CD4-positive, alpha-beta memory T cell (primary cell): ENCODE measurements at places on chromosomes 7 and 10.

DNA sequence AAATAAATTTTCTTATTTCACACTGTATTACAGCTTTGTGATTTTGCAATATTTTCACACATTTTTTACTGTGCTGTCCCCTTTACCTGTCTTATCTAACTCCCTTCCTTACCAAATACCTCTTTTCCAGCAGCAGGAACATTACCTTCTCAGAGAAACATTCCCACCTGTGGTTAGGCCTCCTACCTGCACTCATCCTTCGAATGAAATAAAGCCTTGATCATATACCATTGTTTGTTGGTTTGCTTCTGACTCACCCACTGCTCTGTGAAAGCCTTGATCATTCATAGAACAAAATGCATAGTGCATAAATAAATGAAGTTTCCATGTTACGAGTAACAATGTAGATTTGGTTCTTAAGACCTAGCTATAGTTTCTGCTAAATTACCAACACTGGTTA is 256.3 kb downstream of the ARL4A start:
- no peak overlapping the region for H3K4me3 ChIP-seq
- DNase-seq, result no peak
- H3K27me3 ChIP-seq, result no peaks in the 10 kb centered on the region
- no peaks in the 10 kb centered on the region for H3K36me3 ChIP-seq

- no peaks in the 10 kb centered on the region for H3K4me1 ChIP-seq
- H3K36me3 ChIP-seq, result no peaks in the 10 kb centered on the region
- H3K27me3 ChIP-seq, result no peaks in the 10 kb centered on the region
- H3K4me3 ChIP-seq, result no peak overlapping the region
- no peak overlapping the region for H3K27ac ChIP-seq
- DNase-seq, result no peak
Observed at GRCh38 chr10:32077896-32078485, 21.8 kb upstream of the KIF5B start.

DNA sequence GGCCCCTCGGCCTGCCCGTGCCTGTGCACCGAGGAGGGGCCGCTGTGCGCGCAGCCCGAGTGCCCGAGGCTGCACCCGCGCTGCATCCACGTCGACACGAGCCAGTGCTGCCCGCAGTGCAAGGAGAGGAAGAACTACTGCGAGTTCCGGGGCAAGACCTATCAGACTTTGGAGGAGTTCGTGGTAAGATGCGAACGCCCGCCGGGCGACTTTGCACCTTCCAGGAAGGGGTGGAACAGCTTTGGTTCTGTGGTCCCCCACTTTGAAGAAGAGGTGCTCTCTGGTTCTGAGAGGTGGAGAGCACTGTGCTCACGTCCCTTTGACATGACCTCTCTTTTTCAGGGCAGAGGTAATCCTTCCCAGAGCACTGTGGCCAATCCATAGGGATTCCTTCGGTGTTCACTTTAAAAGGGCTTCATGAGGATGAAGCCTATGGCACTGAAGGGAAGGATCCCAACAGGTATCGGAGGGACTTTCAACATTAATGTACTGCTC is 2.6 kb downstream of the VWC2 start:
- no peaks in the 10 kb centered on the region for H3K4me1 ChIP-seq
- no peaks in the 10 kb centered on the region for H3K36me3 ChIP-seq
- H3K27me3 ChIP-seq, result no peaks in the 10 kb centered on the region
- H3K4me3 ChIP-seq, result no peak overlapping the region
- no peak overlapping the region for H3K27ac ChIP-seq

DNA sequence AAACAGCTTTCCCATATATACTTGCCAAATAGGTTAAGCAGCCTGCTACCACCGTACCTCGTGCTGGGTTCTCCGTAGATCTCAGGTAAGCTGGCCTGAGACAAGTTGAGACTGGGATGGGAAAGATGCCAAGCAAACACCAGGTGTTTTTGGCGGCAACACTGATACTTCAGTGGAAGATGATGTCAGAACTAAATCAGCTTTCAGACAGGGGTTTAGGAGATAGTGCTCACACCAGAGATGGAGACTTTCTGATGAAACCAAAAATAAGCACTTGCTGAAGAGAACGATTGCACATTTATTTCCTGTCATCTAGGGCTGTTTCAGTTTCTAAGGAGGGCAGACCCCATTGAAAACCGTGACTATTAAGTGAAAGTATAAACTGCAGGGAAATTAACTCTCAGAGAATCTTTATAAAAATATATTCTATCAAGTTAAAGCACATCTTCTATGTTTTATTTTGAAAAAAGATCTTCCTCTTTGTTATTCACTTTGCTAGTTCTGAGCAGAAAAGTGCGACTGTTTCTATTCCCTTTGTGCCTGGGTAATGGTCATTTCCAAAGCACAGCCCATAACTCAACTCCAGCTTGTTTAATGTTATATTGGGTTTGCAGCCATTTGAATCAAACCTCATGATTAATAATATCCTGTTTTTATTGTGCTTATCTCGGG is 149.9 kb downstream of the CPED1 start:
- no peaks in the 10 kb centered on the region for H3K36me3 ChIP-seq
- DNase-seq, result no peak
- H3K27me3 ChIP-seq, result no peaks in the 10 kb centered on the region
- no peak overlapping the region for H3K27ac ChIP-seq

DNA sequence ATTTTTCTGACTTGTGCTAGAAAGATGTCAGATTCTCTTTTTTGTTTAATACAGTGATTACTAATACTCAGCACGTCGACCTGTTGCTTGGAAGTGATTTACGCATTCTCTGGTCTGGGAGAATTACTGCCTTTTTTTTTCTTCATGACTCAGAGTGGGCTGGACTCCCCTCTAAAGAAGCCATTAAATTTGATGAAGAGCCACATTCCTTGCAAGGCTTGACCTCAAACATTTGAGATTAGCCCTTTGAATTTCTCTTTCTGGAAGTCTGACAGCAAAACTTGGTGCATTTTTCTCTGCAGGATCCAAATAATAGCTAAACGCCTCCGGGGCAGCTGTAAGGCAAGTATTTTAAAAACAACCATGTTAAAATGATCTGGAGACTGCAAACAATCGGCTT is 171.6 kb downstream of the GALNT17 start:
- H3K27ac ChIP-seq, result no peak overlapping the region
- H3K36me3 ChIP-seq, result no peaks in the 10 kb centered on the region
- no peaks in the 10 kb centered on the region for H3K4me1 ChIP-seq
- no peak overlapping the region for H3K4me3 ChIP-seq
- no peaks in the 10 kb centered on the region for H3K27me3 ChIP-seq

DNA sequence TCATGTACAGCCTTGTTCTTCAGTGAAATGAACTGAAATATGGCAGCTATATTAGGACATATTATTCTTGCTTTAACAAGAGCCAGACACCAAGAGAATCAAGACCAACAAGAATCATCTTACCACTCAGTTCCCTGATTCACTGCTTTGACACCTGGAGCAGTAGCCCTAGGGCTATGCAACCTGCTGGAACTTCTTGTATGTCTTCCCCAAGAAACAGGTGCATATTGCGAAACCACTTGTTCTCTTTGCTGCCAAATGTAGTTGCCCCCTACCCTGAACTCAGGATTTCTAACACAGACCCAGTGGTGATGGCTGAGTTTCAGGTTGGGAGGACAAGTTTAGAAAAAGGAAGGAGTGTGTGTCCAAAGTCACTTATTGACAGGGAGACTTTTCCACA is 46.1 kb downstream of the WIPF3 start:
- no peak overlapping the region for H3K4me3 ChIP-seq
- DNase-seq, result no peak
- no peaks in the 10 kb centered on the region for H3K27me3 ChIP-seq
- H3K27ac ChIP-seq, result no peak overlapping the region

GRCh38 chr10:124106241-124106879 is 13.0 kb upstream of the CHST15 start:
- no peak overlapping the region for H3K4me3 ChIP-seq
- H3K27ac ChIP-seq, result no peak overlapping the region
- H3K27me3 ChIP-seq, result no peaks in the 10 kb centered on the region
- DNase-seq, result no peak

DNA sequence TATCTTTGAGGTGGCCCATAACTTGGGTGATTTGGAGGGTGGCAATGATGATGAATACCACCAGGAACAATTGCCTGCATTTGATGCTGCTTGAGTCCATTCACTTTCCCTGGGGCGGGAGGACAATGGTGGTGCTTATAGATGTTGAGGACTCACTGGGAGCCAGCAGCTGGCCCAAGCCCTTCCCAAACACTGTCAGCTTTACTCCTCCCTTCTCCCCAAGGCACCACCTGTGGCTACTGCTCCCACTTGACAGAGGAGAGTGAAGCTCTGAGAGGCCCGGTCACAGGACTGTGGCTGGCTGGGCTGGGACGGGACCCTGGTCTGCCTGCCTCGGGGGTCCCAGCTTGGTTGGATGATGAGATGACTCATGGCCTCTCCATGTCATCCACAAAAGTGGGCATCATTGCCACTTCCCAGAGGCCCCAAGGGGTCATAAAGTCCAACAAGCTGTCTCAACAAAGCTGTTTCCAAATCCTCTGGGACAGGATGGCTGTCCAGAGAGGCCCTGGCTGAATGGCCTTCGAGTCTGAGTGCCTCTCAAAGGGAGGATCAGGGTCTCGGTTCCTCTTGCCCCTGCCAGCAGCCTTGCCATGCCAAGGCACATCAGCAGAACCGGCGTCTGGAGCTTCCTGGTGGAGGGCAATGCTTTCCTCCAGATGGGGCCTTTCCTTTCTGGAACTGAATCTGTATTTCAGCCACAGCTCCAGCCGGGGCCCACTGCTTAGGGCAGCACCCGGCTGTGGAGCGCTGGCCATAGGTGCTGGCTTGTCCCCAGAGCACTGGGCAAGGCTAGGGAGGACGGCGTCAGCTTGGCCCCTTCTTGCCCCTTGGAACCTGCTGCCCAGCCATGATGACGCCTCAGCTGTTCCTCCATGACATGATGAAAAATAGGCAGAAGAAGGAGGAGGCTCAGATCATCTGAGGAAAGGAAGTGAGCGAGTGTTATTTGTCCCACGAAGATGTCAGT is 47.0 kb upstream of the PLEKHA1 start:
- no peak for DNase-seq
- no peaks in the 10 kb centered on the region for H3K4me1 ChIP-seq
- H3K27ac ChIP-seq, result no peak overlapping the region
- H3K27me3 ChIP-seq, result no peaks in the 10 kb centered on the region
- no peak overlapping the region for H3K4me3 ChIP-seq
- no peaks in the 10 kb centered on the region for H3K36me3 ChIP-seq

DNA sequence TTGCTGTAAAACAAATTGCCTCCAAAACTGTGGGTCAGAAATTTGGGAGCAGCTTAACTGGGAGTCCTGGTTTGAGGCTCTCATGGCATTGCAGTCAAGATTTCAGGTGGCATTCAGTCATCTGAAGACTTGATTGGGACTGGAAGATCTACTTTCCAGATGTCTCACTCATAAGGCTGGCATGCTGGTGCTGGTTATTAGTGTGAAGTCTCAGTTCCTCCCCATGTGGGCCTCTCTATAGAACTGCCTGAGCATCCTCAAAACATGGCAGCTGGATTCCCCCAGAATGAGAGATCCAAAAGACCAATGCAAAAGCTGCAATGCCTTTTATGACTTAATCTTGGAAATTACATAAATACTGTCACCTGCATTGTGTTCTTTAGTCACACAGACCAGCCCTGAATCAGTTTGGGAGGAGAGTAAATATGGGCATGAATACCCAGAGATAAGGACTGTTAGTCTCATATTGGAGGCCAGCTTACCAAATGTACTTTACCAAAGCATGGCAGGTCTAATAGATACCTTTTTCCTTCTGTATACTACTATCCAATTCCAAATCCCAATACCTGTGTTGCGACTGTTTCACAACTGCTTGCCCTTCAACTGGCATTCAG is 6.5 kb upstream of the HERPUD2 start:
- no peaks in the 10 kb centered on the region for H3K27me3 ChIP-seq
- H3K27ac ChIP-seq, result no peak overlapping the region

- no peak overlapping the region for H3K27ac ChIP-seq
- no peaks in the 10 kb centered on the region for H3K27me3 ChIP-seq
- H3K4me3 ChIP-seq, result no peak overlapping the region
- H3K36me3 ChIP-seq, result no peaks in the 10 kb centered on the region
- H3K4me1 ChIP-seq, result peaks cover 15% of the 10 kb centered on the region
Observed at GRCh38 chr10:110774069-110775019, 97.4 kb upstream of the PDCD4 start.

- no peaks in the 10 kb centered on the region for H3K36me3 ChIP-seq
- H3K4me3 ChIP-seq, result no peak overlapping the region
- no peaks in the 10 kb centered on the region for H3K27me3 ChIP-seq
- no peak for DNase-seq
- H3K27ac ChIP-seq, result no peak overlapping the region
- peaks cover 4% of the 10 kb centered on the region for H3K4me1 ChIP-seq
Observed at GRCh38 chr10:86775056-86775869, 18.8 kb downstream of the BMPR1A start.

DNA sequence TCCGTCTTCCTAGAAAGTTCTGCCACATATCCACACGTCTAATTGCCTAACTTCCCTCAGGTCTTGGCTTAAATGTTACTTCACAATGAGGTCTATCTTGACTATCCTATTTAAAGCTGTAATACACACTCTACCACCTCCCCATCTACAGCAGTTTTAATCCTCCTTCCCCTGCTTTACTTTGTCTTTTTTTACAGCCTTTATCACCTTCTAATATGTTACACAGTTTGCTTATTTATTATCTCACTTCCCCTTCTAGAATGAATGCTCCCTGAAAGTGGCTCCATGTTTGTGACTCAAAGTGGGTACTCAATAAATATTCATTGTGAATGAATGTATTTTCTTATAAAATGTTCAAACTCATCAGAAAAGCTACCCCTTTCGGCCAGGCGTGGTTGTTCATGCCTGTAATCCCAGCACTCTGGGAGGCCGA is 13.6 kb upstream of the MICU1 start:
- no peaks in the 10 kb centered on the region for H3K36me3 ChIP-seq
- no peak overlapping the region for H3K4me3 ChIP-seq
- H3K4me1 ChIP-seq, result no peaks in the 10 kb centered on the region
- H3K27me3 ChIP-seq, result no peaks in the 10 kb centered on the region
- DNase-seq, result no peak

DNA sequence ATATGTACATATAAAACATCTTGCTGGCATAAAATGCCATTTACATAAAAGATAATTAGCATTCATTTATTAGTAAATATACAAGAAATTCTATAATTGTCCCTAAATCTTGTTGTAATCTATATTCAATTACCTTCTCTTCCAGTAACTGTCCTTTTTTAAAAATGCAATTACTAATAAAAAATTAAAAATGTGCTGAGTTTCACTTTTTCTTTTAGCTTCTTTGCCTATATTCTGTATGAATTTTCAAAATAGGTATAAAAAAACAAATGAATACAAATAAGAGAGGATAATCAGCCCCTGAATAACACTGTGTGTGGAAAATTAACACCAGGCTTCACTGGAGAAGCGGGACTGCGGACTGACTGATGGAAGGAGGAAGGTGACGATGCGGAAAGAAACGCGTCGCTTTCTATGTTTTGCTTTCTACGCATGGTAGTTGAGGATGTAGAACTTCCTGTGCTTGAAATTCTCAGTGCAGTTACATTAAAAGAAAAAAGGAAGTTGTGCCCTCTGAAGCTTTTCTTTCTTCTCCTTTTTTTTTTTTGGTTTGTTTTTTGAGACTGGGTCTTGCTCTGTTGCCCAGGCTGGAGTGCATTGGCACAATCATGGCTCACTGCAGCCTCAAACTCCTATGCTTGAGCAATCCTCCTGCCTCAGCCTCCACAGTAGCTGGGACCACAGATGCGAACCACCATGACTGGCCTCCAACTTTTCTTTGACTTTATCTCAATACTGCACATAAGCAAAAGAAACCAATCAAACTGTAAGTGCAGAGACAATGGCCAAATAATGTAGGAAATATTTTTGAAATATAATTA is 7.4 kb upstream of the ZMYND11 start:
- no peaks in the 10 kb centered on the region for H3K27me3 ChIP-seq
- H3K27ac ChIP-seq, result peak overlapping the region; percentile 46
- DNase-seq, result peak; percentile 26
- peaks cover 8% of the 10 kb centered on the region for H3K4me1 ChIP-seq
- peak overlapping the region; percentile 49 for H3K4me3 ChIP-seq

- H3K36me3 ChIP-seq, result no peaks in the 10 kb centered on the region
- no peaks in the 10 kb centered on the region for H3K27me3 ChIP-seq
- H3K4me3 ChIP-seq, result no peak overlapping the region
- no peak overlapping the region for H3K27ac ChIP-seq
Observed at GRCh38 chr10:29611781-29612381, 22.9 kb downstream of the SVIL start.
